H1 (cell line): ENCODE measurements at places on chromosomes 1 and 21.

DNA sequence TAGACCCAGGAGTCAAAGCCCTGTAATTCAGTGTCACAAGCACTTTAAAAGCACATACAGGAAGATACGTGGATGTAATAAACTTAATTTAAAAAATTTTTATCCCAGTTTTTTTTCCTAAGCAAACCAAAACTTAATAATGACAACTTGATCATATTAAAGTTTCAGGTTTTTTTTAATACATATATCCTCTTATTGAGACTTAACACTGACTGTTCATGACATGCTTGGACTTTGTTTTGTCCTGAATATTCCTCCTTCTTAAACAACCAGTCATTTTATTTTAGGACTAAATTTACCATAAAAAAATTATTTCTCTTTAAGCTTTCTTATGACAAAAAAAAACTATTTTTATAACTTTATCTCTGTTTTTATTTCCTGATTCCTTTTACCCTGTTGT is 64.1 kb downstream of the WDR4 start:
- no peak for DNase-seq

DNA sequence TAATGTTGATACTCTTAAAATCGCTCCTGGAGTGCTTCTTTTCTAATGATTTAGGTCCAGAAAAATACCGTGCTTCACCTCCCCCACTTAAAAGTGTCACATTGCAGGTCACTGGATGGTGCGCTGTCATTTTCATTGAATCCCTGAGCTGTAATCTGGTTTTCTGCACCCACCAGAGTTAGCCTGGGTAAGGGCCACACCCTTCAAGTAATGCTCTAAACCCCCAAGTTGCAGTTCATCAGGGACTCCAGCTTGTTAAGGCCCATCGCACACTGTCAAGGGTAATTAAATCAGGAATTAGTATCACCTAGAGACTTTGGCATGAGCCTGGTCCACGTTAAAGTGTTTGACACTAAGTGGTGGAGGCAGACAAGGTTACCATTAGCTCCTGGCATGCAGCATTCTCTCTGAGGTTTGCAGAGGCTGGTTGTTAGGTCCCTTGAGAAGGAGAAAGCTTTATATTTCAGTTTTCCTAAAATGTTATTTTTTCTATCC is 34.0 kb downstream of the ASTN1 start:
- no peak for DNase-seq

DNA sequence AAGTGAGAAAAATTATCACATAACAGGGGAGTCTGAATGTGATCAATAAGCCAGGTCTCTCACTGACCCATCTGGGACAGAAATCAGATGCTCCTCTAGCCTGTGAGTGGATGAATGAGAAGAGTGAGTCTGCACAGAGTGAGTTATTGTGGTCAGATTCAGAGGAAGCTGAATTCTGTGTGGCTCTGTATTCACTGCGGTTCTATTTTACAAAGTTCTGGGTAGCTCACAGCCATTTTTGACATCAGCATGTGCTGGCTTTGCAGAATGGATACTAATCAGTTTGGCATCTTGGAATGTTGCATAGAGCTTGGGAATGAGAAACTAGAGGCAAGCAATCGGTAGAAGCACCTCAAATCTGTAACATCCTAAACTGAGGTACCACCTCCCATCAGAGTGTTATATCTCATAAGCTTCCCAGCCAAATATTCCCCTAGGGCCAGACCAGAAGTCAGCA is 3.8 kb downstream of the COLGALT2 start:
- no peak for DNase-seq

DNA sequence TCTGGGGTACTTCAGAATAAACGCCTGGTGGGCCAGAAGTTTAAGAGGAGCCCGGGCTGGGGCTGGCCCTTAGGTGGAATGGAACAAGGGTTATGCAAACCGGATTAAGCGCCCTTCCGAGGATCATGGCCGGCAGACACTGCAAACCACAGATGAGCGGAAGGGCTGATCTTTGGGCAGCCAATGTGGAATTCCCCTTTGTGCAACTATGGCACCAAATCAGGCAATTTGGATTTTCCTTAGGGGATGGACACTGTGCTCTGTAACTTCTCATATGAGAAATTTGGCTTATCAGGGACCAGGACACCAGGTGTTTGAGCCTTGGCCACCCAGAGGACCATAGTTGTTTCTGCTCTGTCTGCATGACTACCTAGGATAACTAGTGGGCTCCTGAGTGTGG is 5.7 kb upstream of the IL10 start:
- DNase-seq: no peak

- no peak for DNase-seq
Observed at GRCh38 chr1:43306688-43307457, 6.1 kb downstream of the TIE1 start.

- DNase-seq: no peak
Observed at GRCh38 chr1:9860887-9861286, 37.1 kb upstream of the CLSTN1 start.

DNA sequence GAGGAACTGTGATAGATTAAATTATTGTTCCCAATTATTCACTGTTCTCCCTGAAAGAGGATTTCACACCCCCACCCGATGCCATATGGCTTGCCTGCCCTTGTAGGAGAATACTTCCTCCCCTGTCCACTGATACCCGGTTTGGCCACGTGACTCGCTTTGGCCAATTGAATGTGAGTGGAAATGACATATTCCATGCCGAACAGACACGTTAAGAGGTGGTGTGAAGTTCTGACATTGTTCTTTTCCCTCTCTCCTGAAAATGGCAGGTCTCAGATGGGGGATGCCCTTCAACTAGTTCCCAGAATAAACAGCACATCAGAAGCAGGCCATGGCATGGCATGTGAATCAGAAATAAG is 5.3 kb downstream of the STUM start:
- DNase-seq: no peak

- no peak for DNase-seq
Observed at GRCh38 chr1:169610858-169611257, 19.1 kb downstream of the SELP start.
